ENCODE measurements at places on chromosomes 7 and 10. TPM values are rescaled to one million over a fixed set of nuclear protein-coding genes. Genes with fewer than 3 reads are reported as not detected.
A peak's percentile ranks its signal among the peaks of the same experiment; 100 is the strongest.

The AUTS2 gene
- total RNA-seq = 2.4 TPM

The KNDC1 gene
- not detected for total RNA-seq

The TEX36 gene
- total RNA-seq = not detected

The FKBP6 gene
- not detected for total RNA-seq

The VWA2 gene
- total RNA-seq = not detected

The TMEM178B gene
- total RNA-seq = 0.23 TPM

The DRGX gene
- total RNA-seq = not detected

The LRIT1 gene
- total RNA-seq = not detected

The TMEM213 gene
- not detected for total RNA-seq

GRCh38 chr10:89390476-89391225 is 1.8 kb upstream of the IFIT1 start:
- DNase-seq = no peak

- DNase-seq = no peak
Measured at GRCh38 chr7:130334274-130334673, 10.3 kb upstream of the CPA5 start.

- no peak for DNase-seq
Measured at GRCh38 chr10:97468162-97468561, 22.2 kb downstream of the ZDHHC16 start.

DNA sequence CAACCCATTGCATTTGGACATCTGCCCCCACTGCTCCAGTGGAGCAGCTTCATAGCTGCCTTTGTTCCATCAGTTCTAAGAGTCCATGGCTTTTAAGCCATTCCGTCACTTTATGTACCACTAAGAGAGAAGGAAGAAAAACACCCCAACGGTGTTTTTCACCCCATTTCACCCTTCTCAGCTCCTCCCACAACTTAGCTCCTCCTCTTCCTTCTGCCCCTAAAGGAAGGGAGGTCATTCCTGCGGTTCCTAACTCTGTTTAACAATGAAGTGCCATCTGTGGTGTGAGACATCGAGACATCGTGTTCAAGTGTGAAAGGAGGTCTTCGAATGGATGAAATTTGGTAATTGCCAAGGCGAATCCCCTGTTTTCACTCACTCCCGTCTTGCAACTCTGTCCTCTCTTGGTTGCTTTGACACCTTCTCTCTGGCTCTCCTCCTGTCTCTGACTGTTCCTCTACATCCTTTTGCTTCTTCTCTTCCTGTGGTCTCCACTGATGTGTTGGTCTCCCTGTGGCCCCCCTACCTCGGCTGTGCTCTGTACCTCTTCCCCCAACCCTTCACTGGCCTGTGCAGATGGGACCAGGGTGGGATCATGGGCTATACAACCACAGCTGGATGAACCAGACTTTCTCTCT is 23.0 kb downstream of the SMKR1 start:
- DNase-seq = no peak

GRCh38 chr10:52566471-52567246 is 205.9 kb downstream of the MBL2 start:
- DNase-seq = no peak

GRCh38 chr10:43342279-43343125 is 28.9 kb upstream of the FXYD4 start:
- DNase-seq = no peak

DNA sequence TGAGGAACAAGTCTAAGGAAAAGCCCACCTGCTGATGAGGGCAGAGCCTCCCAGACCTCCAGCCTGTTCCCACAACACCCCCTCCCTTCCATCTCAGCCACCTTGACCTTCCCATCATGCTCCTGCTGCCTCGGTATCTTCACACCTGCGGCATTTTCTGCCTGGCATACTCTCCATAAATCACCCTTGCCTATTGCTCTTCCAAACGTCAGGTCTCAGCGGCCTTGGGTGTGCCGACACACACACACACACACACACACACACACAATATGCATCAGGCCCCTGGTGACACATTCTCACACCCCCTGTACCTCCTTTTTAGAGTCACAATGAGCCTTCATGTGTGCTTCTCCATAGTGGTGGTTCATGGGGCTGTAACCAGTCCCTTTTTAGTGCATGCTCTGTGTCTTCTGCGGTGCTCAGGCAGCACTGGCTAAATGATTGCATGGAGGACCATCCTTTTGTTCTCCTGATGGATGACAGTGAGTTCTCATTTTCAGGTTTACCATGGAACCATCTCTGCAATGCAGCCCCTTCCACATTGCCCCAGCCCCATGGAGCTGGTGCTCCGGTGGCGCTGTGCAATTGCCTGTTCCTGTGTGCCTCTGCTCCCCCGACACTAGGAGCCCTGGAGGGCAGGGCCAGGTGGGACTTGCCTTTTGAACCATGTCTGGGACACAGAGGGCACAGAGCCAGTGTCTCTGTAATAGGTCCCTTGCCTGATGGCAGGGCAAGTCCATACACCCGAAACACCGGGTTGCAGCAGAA is 4.5 kb downstream of the ADIRF start:
- DNase-seq = no peak

DNA sequence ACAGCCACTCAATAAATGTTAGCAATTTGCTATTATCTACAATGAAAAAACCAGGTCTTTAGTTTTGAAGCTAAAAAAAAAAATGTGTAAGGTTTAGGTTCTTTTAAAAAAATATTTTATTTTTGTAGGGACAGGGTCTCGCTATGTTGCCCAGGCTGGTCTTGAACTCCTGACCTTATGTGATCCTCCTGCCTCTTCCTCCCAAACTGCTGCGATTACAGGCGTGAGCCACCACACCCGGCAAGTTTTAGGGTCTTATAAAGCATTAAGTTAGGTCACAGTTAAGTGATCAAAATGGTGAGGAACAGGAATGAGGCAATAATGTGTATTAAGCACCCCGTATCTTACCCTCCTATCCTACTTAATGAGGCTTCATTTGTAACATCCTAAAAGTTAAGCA is 774 bp downstream of the SEM1 start:
- DNase-seq = peak; percentile 5

DNA sequence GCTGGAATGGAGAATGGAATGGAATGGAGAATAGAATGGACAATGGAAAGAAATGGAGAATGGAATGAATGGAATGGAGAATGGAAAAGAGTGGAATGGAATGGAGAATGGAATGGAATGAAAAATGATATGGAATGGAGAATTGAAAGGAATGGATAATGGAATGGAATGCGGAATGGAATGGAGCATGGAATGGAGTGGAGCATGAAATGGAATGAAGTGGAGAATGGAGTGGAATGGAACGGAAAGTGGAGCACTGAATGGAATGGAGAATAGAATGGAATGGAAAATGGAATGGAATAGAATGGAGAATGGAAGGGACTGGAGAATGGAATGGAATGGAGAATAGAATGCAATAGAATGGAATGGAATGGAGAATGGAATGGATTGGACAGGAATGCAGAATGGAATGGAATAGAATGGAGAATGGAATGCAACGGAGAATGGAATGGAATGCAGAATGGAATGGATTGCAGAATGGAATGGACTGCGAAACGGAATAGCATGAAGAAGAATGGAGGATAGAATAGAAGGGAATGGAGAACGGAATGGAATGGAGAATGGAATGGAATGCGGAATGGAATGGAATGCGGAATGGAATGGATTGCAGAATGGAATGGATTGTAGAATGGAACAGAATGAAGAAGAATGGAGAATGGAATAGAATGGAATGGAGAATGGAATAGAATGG is 89.4 kb downstream of the NSUN6 start:
- DNase-seq = no peak

- DNase-seq = no peak
Measured at GRCh38 chr10:21401196-21401595, 124.3 kb downstream of the SKIDA1 start.

DNA sequence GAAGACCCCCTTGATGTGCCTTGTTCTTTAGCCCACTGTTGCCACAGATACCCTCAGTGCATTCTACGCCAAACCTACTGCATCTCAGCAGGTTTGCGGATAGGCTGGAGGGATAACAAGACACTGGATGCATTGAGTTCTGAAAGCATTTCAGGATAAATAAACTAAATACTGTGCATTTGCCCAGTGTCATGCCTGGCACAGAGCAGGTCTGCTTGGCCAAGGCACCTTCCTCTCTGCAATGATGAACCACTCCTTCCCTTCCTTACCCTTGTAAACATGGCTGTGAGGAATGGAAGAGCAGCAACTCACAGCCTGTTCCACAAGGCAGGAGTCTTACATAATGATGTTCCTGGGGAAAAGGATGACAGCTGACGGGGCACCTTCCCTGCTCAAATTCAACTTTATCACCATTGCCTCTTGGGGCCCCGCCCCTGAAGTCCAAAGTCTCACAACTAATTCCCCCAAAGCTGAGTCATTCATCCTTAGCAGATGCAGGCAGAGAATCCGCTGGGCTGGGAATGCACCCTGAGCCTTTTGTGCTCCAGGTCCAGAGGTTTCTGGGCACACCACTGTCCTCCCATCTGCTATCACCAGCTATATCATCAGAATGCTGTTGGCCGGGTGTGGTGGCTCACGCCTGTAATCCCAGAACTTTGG is 11.6 kb downstream of the DDX56 start:
- no peak for DNase-seq

GRCh38 chr7:102988631-102989560 is 76.1 kb downstream of the LRRC17 start:
- no peak for DNase-seq

GRCh38 chr7:8117195-8117594 is 144.8 kb downstream of the ICA1 start:
- no peak for DNase-seq

DNA sequence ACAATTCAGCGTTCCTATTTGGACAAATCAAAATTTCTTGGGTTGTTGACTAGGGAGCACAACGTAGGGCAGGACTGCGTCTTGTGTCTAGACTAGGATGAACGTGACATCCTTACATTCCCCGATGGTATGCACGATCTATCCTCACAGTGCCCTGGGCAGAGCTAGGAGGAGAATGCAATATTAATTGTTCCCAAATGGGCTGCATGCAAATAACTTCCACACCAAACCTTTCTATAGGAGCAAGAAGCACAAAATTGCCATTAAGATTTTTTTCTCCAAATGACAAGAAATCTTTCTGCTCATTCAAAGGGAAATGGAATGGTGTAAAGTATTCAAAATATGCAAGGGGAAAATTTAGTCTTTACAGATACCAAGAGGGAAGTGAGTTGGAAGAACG is 21.4 kb upstream of the AQP1 start:
- no peak for DNase-seq

DNA sequence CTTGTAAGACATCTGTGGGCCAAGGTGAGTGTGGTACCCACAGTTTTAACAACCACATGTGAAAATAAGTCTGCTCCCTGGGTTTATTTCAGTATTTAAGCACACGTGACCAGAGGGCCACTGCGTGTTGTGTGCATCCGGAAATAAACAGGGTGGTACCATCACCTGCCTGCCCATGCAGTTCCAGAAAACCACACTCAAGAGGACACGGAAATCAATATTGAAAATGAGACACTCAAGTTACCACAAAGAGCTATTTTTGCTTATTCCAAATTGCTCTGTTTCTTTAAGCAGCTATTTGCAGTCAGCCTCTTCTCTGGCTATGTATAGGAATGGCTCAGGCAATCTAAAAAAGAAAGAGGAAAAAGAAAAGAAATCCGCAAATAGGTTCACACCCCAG is 71.8 kb upstream of the LOXL4 start:
- no peak for DNase-seq

DNA sequence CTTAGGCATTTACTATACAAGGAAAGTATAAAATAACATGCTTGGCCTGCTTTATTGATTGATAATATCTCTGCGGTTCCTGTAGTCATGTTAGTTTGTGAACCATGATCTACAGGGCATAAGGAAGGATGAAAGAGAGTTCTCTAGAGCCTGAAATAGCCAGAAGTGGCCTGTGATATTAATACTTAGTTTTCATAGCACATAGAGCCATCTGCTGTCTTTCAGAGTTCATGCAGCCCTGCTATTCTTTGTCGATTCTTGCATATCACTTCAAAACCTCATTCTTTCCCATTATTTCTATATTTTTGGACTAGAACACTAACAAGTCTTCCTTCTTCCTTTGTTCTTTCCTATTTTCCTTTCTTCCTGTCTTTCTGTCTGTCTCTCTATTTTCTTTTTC is 26.4 kb upstream of the PRKG1 start:
- no peak for DNase-seq

- DNase-seq = no peak
Measured at GRCh38 chr7:74063223-74063641, 20.4 kb upstream of the LIMK1 start.

DNA sequence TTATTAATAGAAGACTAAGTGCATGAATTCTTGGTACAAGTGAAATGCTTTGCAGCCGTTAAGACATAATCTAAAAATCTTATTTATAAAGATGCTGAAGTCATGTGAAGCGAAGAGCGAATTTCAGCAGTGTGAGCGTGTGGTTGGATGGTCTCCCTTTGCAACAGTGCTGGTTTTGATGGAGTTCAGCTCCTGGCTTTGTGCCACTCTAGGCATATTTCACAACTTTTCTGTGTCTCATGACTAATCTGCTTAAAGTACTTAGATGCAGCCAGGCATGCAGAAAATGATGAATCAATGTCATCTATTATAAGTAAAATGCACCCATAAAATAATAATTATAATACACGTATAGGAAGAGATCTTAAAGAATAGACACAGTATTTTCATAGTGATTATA is 107.2 kb upstream of the TCERG1L start:
- no peak for DNase-seq

DNA sequence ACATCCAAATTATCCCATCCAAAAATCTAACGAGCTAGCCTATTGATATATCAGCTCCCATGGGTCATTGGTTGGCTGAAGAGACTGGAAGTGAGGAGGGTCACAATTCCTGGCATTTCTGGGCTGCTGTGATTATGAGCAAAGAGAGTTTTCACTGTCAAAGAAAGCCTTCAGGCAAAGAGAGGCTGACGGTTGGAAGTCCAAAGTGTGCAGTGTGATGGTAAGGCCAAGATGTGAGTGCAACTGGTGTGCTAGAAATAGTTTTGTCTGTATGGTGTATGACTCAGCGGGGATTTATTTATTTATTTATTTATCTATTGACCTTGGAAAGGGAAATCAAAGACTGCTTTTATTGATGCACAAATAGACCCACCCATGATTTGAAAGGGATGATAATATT is 75.0 kb downstream of the AASS start:
- DNase-seq = no peak

Data from activated CD4-positive, alpha-beta T cell treated with anti-CD3 and anti-CD28 coated beads for 36 hours (primary cell).